Upper lobe of right lung (tissue), 1 donor: ENCODE measurements at places on chromosomes 7 and 10. TPM values are rescaled to one million over a fixed set of nuclear protein-coding genes. Genes with fewer than 3 reads are reported as not detected.

Gene FAM25G
- total RNA-seq, result not detected

GRCh38 chr7:78052112-78052511, 253.5 kb downstream of the PHTF2 start:
- H3K27ac ChIP-seq, result no peak overlapping the region
- no peaks in the 10 kb centered on the region for H3K27me3 ChIP-seq
- H3K36me3 ChIP-seq, result no peaks in the 10 kb centered on the region
- H3K4me3 ChIP-seq, result no peak overlapping the region

DNA sequence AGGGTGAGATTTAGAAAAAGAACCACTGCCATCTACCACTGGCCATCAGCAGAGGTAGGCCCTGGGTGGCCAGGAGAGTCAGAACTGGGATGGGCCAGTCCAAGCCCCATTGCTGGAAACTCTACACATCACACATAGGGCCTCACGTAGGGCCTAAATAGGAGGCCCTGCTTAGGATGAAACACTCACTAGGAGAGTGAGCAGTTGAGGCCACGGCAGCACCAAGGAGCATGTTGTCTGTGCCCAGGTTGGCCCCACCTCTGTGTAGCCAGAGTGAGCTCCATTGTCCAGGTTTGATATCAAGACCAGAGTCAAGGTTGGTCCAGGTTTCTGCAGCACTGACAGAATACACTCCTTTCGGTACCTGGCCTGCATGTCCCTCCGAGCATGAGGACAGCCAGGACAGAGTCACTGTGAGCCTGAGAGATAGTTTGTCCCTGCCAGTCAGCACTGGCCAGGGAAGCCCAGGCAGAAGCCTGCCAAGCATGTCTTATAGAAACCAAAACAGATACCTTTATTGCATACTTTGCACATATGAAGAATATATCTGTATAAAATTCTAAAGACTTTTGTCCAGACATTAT, 77.9 kb upstream of the CAMK2B start:
- H3K36me3 ChIP-seq, result peaks cover 36% of the 10 kb centered on the region
- peaks cover under 1% of the 10 kb centered on the region for H3K4me1 ChIP-seq
- H3K4me3 ChIP-seq, result no peak overlapping the region
- H3K27me3 ChIP-seq, result no peaks in the 10 kb centered on the region
- H3K27ac ChIP-seq, result no peak overlapping the region

DNA sequence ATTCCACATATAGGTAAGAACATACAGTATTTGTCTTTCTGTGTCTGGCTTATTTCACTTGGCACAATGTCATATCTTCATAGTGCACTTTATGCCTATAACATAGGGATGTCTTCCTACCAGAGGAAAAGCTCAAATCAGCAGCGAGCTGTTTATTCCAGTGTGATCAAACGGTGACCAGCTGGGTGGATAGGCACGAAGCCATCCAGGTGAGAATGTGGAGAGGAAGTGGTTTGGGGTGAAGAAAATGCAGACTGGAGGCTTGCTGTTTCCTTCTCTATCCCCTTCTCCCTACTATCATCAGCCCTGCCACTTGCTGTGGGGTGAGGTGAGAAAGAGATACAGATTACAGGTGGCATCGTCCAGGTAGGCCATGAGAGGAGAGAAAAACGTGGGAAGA, 52.4 kb downstream of the CHCHD3 start:
- no peak for DNase-seq
- no peak overlapping the region for H3K27ac ChIP-seq
- no peaks in the 10 kb centered on the region for H3K27me3 ChIP-seq
- no peak overlapping the region for H3K4me3 ChIP-seq
- H3K36me3 ChIP-seq, result no peaks in the 10 kb centered on the region
- H3K4me1 ChIP-seq, result peaks cover 3% of the 10 kb centered on the region

DNA sequence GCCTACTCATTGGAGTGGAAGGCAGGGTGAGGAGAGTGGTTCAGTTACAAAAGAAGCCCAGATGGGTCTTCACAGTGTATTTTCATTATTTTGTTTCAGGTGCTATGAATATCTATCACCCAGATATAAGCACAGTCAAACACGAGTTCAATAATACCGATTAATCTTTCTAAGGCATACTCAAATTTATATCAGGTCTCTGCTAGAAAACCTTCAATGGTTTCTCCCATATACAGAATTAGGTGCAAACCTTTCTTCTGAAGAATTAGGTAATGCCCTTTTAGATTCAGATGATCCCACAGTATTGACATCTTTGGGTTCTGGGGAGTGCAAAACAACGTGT, 14.7 kb upstream of the HPS1 start:
- H3K27me3 ChIP-seq, result no peaks in the 10 kb centered on the region
- H3K36me3 ChIP-seq, result no peaks in the 10 kb centered on the region
- peaks cover 6% of the 10 kb centered on the region for H3K4me1 ChIP-seq
- H3K27ac ChIP-seq, result no peak overlapping the region

GRCh38 chr7:155762655-155763054, 49.6 kb downstream of the SHH start:
- no peak overlapping the region for H3K27ac ChIP-seq
- peaks cover 22% of the 10 kb centered on the region for H3K4me1 ChIP-seq
- H3K36me3 ChIP-seq, result peaks cover 47% of the 10 kb centered on the region
- no peak for DNase-seq
- no peak overlapping the region for H3K4me3 ChIP-seq
